Activated naive CD8-positive, alpha-beta T cell treated with anti-CD3 and anti-CD28 coated beads for 36 hours (primary cell): ENCODE measurements at places on chromosomes 2 and 18. TPM values are rescaled to one million over a fixed set of nuclear protein-coding genes. Genes with fewer than 3 reads are reported as not detected.
A peak's percentile ranks its signal among the peaks of the same experiment; 100 is the strongest.

- peaks cover 9% of the 10 kb centered on the region for H3K36me3 ChIP-seq
- H3K27ac ChIP-seq, result no peak overlapping the region
- H3K27me3 ChIP-seq, result no peaks in the 10 kb centered on the region
- no peak for DNase-seq
- no peak overlapping the region for H3K4me3 ChIP-seq
Observed at GRCh38 chr2:32182667-32183066, 17.0 kb downstream of the SLC30A6 start.

DNA sequence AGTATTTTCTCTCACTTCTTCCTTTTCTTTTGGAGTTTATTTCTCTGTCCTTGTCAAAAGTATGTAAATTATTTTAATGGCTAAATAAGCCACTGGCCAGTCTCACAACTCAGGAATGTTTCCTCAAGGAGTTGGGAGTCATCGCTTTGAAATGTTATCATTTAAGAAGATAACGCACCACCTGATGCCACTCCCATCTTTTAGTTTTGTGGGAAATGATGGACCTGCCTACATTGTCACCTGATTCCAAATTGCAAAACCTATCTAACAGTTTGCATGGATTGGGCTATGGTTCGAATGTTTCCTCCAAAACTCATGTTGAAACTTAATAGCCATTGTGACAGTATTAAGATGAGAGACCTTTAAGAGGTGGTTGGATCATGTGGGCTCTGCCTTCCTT, 32.4 kb upstream of the PPM1B start:
- H3K4me1 ChIP-seq, result peaks cover 4% of the 10 kb centered on the region
- H3K27ac ChIP-seq, result no peak overlapping the region
- no peak overlapping the region for H3K4me3 ChIP-seq
- H3K27me3 ChIP-seq, result no peaks in the 10 kb centered on the region
- DNase-seq, result no peak
- no peaks in the 10 kb centered on the region for H3K36me3 ChIP-seq

GRCh38 chr2:233117811-233118647, 57.9 kb downstream of the INPP5D start:
- H3K27me3 ChIP-seq, result no peaks in the 10 kb centered on the region
- no peak overlapping the region for H3K4me3 ChIP-seq
- H3K4me1 ChIP-seq, result peaks cover 45% of the 10 kb centered on the region
- no peak for DNase-seq

DNA sequence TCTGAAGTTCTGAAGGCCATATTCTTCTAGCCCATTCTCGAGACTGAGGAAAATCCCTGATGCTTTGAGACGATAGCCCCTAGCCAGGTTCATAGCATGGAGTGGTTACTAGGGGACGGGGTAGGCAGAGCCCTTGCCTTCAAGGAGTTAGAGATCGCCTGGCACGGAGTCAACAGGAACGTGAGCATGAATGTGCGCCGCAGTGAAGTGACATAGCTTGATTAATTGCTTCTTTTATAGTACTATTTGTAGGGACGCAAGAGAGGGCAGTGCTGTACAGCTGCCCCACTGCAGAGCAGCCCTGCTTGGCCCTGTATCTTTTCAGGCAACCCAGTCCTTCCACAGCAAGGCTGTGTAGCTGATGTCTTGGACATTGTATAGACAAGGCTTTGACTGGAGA, 26.2 kb downstream of the HRH4 start:
- no peak for DNase-seq
- peaks cover 17% of the 10 kb centered on the region for H3K27me3 ChIP-seq
- no peak overlapping the region for H3K27ac ChIP-seq
- H3K4me3 ChIP-seq, result no peak overlapping the region
- peaks cover 3% of the 10 kb centered on the region for H3K4me1 ChIP-seq

DNA sequence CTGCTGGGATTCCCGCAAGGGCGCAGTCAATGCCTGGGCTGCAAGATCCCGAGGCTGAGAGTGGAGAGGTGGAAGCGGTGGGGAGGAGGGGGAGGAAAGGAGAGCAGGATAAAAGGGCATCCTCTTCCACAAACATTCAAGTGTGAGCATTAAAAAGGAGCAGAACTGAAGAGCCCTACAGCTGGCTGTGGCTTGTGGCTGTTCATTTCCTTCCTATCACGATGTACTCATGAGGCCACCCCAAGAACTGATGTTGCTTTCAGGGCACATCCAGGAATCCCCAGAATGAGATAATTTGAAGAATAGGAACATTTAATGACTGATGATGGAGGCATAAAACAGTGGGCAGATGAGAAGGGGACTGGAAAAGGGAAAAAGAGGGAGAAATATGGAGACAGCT, 230.8 kb upstream of the SMIM21 start:
- DNase-seq, result no peak
- no peaks in the 10 kb centered on the region for H3K36me3 ChIP-seq
- no peak overlapping the region for H3K27ac ChIP-seq
- H3K27me3 ChIP-seq, result peaks cover 20% of the 10 kb centered on the region

GRCh38 chr2:128505150-128505490, 186.5 kb upstream of the HS6ST1 start:
- peaks cover under 1% of the 10 kb centered on the region for H3K27me3 ChIP-seq
- no peak overlapping the region for H3K4me3 ChIP-seq
- H3K4me1 ChIP-seq, result no peaks in the 10 kb centered on the region
- no peaks in the 10 kb centered on the region for H3K36me3 ChIP-seq
- DNase-seq, result no peak

DNA sequence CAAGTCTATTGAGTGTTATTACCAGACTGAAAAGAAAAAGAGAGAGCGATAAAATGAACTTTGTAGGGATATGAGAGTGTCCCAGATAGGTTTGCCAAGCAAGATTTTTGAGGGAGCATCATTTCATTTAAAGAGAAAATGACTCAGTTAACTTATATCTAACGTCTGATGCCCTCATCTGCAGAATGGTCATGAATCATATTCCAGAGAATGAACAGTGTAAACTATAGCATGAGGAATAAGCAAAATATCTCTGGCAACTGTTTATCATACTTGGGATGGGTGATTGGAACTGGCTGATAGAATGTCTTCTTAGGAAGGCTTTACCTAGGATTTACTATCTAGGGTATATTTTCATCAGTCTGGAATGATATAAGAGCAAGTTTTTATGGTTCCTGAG, 289.4 kb downstream of the CMPK2 start:
- peaks cover 3% of the 10 kb centered on the region for H3K27me3 ChIP-seq
- H3K4me3 ChIP-seq, result no peak overlapping the region
- H3K4me1 ChIP-seq, result no peaks in the 10 kb centered on the region
- H3K36me3 ChIP-seq, result no peaks in the 10 kb centered on the region
- DNase-seq, result no peak
- H3K27ac ChIP-seq, result no peak overlapping the region

GRCh38 chr2:223865124-223865523, 27.7 kb upstream of the AP1S3 start:
- H3K4me1 ChIP-seq, result peaks cover 20% of the 10 kb centered on the region
- H3K36me3 ChIP-seq, result no peaks in the 10 kb centered on the region
- no peak overlapping the region for H3K4me3 ChIP-seq
- H3K27ac ChIP-seq, result no peak overlapping the region

DNA sequence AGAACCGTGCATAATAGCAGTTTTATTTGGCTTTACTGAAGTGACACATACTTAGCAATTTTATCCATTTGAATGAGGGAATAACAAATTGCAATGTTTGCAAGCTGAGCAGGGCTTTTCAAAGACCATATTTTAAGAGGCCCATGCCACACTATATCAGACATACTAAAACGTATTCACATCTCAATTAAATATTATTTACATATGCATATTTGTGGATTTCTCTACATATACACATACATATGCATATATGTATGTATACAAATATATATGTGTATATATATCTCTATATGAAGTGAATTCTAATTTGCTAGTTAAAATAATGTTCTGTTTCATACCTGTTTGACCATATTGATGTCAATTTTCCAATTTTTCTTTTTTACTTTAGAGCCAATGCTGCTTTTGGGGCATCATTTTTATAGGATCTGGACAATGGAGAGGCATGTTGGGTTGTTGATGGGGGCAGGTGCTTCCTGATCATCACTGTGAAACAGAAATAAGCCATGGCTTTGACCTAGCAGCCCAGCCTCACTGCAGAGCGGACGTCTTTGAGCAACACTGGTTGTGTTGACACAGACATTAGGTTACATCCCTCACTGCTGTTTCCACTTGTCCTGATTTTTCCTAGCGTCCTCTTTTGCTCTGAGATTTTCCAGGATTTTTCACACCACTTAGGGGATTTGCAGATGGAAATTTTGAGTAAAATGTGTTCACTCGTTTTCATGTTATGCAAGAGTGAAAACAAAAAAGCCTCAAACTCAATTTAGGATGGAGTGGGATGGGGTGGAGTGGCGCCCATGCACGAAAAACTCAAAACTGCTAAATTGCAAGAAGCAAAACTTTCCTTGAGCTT, 56.9 kb downstream of the RDH14 start:
- H3K4me1 ChIP-seq, result no peaks in the 10 kb centered on the region
- no peaks in the 10 kb centered on the region for H3K36me3 ChIP-seq
- no peak for DNase-seq
- H3K27ac ChIP-seq, result no peak overlapping the region

DNA sequence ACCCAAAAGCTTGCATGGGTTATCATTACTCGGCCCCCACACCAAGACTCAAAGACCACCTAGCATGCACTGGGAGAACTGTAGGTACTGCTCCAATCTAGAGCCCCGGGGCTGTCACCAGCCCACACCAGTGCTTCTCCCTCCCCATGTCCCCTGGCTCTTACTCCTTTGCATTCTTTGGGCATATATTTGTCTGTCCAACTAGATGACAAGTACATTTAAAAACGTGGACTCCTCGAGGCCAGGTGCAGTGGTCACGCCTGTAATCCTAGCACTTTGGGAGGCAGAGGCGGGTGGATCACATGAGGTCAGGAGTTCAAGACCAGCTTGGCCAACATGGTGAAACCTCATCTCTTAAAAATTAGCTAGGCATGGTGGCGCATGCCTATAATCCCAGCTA, 7.8 kb downstream of the AFG3L2 start:
- peaks cover 30% of the 10 kb centered on the region for H3K4me1 ChIP-seq
- no peak for DNase-seq
- H3K36me3 ChIP-seq, result peaks cover 41% of the 10 kb centered on the region
- no peak overlapping the region for H3K4me3 ChIP-seq
- no peaks in the 10 kb centered on the region for H3K27me3 ChIP-seq
- no peak overlapping the region for H3K27ac ChIP-seq

DNA sequence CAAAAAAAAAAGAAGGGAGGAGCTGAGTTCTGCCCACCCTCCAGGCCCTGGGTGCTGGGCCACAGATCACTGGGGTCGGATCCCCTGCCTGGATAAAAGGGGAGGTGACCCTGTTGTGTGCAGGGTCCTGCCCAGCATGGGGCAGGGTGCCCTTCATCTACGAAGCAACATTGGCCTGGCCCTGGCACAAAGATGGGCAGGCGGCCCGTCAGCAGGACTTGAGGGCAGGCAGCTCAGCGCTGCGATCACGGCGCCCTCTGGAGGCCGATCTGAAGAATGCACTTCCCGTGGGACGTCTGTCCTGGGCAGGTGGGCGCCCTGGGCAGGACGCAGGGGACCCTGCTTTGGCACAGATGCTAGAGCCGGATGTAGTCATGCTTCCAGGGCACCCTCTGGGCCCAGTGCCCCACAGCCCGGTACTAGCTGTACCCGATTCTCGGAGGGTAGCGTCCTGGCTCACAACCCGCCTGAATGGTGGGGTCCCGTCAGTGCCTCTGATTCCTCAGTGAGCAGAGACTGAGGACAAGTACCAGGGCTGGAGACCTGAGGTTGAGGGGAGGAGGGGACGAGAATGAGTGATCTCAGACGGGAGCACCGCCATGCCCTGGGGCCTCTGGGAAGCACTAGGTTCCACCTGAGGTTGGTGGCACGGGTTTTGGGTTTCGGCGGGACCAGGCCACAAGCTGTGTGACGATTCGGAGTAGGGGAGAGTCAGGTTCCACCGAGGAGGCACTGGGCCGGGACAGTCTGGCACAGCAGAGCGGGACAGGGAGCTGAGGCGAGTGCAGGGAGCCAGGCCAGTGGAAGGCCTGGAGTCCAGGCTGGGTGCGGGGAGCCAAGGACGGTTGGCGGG, 18.0 kb downstream of the ARID5A start:
- H3K27me3 ChIP-seq, result no peaks in the 10 kb centered on the region
- H3K36me3 ChIP-seq, result peaks cover 6% of the 10 kb centered on the region
- H3K4me3 ChIP-seq, result peak overlapping the region; percentile 18
- peaks cover 18% of the 10 kb centered on the region for H3K4me1 ChIP-seq
- H3K27ac ChIP-seq, result no peak overlapping the region
- DNase-seq, result peak; percentile 74

DNA sequence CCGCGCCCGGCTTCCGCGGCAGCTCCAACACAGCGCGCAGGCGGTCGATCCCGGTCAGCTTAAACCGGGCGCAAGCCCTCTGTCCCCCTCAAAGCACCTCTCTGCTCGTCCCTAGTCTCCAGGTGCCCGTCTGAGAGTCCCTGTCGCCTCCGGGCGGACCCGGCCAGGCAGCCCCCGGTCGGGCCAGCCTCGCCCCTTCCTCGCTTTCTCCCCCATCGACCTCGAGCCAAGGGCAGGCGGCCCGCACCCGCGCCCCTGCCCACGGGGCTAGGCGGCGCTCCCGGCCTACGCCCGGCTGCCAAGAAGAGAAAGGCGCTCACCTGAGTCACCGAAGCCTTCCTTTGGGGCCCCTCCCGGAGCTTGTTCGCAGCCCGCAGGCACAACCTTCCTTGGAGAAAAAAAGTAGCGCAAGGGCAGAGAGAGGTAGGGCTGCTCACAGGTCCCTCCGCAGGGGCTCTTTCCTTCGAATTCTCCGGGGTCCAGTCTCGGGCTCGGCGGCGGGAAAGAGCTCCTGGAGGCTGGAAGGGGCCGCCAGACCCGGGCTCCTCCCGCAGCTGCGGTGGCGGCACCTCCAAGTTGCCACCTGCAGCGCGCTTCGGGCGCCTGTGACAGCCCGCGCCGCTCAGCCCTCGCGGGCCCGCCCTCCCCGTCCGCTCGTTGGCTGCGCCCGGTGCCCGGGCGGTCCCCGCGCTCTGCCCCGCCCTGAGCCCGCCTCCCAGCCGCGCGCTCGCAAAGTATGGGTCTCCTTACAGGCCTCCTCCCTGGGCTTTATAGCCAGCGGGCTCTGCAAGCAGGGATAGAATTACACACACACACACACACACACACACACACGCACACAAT, 86.5 kb upstream of the EPB41L3 start:
- no peak overlapping the region for H3K27ac ChIP-seq
- peak; percentile 66 for DNase-seq
- H3K4me1 ChIP-seq, result peaks cover 3% of the 10 kb centered on the region
- no peak overlapping the region for H3K4me3 ChIP-seq
- H3K36me3 ChIP-seq, result no peaks in the 10 kb centered on the region
- H3K27me3 ChIP-seq, result peaks cover 44% of the 10 kb centered on the region

DNA sequence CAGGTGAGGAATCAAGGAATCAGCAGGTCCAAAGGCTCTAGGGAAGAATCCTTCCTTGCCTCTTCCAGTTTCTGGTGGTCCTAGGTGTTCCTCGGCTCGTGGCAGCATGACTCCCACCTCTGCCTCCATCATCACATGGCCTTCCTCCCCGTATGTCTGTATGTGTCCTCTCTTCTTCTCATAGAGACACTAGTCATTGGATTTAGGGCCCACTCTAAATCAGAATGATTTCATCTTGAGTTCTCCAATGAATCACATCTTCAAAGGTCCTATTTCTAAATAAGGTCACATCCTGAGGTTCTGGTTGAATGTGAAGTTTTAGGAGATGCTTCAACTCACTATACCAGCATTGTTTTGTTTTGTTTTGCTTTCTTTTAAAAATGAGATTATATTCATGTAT, 11.1 kb upstream of the AGFG1 start:
- DNase-seq, result peak; percentile 18
- peaks cover 87% of the 10 kb centered on the region for H3K4me1 ChIP-seq
- no peaks in the 10 kb centered on the region for H3K27me3 ChIP-seq
- peaks cover 8% of the 10 kb centered on the region for H3K36me3 ChIP-seq

GRCh38 chr2:167196461-167197252, 308.4 kb downstream of the XIRP2 start:
- H3K27me3 ChIP-seq, result no peaks in the 10 kb centered on the region
- DNase-seq, result no peak
- H3K4me1 ChIP-seq, result peaks cover 2% of the 10 kb centered on the region

CSRNP3 gene
- not detected for total RNA-seq

GPR55 gene
- 20.4 TPM for total RNA-seq

SLC16A14 gene
- 1.2 TPM for total RNA-seq

EFHD1 gene
- total RNA-seq, result 0.78 TPM
